ENCODE measurements at places on chromosomes 3 and 15.

DNA sequence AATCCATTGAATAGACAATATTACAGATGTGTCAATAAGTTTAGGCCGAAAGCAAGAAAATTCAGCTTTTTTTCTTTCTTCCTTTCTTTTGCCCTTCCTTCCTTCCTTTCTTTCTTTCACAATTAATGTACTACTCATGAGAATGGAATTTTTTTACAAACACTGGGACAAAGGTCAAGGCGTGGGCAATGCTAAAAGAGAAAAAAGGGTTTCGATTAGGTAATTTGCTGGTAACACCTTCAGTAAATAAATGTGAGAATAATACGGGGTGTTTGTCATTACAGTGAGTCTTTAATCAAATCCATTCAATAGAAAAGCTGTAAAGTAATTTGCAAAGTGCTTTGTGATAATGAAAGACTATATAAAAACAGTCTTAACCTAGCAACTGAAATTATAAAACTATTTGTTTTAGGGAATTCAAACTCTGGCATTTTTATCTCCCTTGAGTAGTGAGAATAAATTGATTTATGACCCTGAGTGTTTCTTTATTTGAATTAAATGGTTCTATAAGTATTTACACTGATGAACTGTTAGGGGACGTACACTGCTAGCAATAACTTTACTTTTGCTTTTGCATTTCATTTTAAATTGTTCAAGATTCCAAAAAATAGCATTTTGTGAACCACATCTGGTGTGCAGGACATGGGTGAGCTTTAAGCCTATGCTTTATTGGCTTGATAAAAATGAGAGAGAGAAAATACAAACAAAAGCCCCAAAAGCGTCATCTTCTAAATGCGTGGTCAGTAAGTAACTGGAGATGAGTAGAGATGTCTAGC lies 104.2 kb upstream of the THRB start:
- no peak for DNase-seq

GRCh38 chr3:22734756-22735155 lies 468.4 kb upstream of the UBE2E2 start:
- DNase-seq = no peak

GRCh38 chr3:100075851-100076730 lies 38.2 kb downstream of the FILIP1L start:
- no peak for DNase-seq

- DNase-seq = no peak
Observed at GRCh38 chr3:182041668-182042291, 330.1 kb downstream of the SOX2 start.

DNA sequence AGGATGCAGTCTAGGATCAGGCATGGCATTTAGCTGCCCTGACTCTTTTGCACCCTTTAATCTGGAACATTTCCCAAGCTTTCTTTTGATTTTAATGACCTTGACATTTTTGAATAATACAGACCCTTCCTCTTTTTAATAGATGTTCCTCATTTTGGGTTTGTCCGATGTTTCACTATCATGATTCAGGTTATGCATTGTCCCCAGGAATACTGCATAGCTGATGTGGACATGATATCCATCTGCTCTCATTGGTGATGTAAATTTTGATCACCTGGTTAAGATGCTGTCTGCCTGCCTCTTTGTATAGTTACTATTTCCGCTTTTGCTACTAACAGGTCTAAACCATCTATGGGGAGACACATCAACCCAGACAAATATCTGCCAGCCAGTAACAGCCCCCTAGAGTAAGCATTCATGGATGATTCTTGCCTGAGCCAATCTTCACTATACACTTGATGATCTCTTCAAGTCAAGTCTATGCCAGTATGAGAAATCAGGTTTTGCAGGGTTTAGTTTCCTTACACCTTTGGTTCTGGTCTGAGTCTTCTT lies 50.6 kb upstream of the ULK4 start:
- DNase-seq = no peak

- no peak for DNase-seq
Observed at GRCh38 chr3:104257486-104257885, 1109.2 kb upstream of the ALCAM start.

DNA sequence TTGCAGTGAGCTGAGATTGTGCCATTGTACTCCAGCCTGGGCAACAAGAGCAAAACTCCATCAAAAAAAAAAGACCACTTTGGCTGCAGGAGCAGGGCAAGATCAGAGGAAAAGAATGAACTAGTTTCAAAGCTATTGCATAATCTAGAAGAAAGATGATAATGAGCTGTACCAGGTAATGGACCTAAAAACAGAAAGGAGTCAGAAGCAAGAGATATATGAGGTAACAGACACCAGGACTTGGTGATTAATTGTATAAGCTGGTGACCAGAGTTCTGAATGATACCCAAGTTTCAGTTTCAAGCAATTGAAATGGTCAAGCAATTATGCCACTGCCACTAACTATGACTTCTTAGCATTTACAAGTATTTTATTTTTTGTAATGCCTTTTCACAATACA lies 2.9 kb downstream of the POLQ start:
- DNase-seq = peak; percentile 30

- no peak for DNase-seq
Observed at GRCh38 chr15:85778107-85778776, 16.5 kb downstream of the KLHL25 start.

DNA sequence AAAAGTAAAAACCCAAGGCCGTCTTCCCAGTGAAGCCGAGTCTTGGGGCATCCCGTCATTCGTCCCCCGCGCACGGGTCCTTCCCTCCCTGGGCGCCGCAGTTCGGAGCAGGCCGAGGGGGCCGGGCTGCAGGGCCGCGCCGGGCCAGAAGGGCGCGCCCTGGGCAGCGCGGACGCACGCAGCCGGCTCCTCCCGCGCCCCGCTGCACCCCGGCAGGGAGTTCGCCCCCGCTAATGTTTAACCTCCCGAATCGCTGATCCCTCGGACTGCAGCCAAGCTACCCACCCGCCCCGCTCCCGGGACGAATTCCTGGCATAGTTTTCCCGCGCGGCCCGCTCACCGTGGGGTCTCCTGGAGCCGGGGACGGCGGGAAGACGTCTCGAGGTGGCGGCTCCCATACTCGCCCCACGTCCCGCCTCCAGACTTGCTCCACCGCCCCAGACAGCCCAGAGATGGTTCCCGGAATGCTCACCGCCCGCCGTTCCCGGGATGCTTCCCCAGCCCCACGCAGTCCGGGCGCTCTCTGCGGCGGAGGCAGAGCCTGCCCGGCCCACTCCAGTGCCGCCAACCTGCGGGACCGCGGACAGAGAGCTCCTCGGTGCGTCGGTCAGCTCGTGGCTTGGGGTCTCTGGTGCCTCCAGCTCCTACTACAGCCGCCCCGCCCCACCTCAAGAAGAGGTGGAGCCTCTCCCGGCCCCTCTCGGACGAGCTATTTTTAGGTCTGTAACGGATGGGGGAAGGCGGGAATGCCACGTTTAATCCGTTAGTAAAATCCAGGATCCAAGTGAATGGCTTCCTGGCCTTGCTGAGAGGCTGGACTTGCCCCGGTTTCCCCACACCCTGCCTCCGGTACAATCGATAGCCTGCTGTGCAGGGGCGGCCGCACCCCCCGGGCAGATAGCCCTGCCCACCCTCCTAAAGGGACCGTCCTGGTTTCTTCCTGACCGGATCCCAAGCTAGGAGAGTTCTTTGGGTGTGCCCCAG lies at the start of gene DZIP1L:
Gene DZIP1L, minus strand, starts transcription at position 621 of the 984 bp plus-strand sequence. CDS start 11,637 bp downstream, outside the sequence.
- peak; percentile 82 for DNase-seq

- no peak for DNase-seq
Observed at GRCh38 chr3:18252578-18252977, 172.6 kb downstream of the SATB1 start.

GRCh38 chr3:18389108-18389733 lies 35.9 kb downstream of the SATB1 start:
- peak; percentile 28 for DNase-seq

- no peak for DNase-seq
Observed at GRCh38 chr15:80533790-80534333, 129.7 kb downstream of the ARNT2 start.

DNA sequence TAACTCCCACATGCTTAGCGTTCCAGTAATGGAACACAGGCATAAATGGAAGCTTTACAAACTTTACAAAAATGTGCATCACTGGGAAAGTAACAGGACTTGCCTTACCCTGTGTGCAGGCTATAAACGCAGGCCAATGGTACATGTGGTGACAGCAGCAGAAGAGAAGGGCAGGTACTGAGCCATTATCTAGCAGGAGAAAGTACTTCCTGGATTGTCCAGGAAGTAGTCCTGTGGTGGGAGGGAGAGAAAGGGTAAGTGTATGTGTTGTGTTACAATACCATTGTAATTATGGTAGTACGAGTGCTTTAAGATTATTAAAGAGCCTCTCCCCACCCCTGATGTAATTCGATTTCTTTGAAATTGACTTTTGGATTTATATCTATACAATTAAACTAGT lies 5.3 kb downstream of the ATP1B3 start:
- no peak for DNase-seq

DNA sequence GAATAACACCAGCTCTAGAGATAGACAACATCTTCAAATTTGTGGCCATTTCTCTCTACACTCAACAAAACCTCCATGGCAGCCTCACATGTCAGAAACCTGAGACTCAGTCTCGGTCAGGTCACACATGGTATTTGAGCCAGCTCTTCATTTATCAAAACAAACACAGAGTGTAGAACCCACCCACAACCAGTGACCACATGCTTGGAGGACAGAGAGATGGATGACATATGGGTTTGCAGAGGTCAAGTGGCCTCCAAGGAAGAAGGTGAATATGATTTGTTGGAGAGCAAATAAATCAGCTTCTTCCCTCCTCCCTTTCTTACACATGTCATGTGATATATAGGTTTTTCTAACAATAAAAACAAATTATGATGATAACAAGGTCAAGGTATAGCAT lies 278.1 kb upstream of the LRTM1 start:
- DNase-seq = no peak
